Stimulated activated CD8-positive, alpha-beta memory T cell treated with anti-CD3 and anti-CD28 coated beads, Interleukin-4, amount 100 ng/mL, for 24 hours (primary cell): ENCODE measurements at places on chromosomes 5 and 9.

DNA sequence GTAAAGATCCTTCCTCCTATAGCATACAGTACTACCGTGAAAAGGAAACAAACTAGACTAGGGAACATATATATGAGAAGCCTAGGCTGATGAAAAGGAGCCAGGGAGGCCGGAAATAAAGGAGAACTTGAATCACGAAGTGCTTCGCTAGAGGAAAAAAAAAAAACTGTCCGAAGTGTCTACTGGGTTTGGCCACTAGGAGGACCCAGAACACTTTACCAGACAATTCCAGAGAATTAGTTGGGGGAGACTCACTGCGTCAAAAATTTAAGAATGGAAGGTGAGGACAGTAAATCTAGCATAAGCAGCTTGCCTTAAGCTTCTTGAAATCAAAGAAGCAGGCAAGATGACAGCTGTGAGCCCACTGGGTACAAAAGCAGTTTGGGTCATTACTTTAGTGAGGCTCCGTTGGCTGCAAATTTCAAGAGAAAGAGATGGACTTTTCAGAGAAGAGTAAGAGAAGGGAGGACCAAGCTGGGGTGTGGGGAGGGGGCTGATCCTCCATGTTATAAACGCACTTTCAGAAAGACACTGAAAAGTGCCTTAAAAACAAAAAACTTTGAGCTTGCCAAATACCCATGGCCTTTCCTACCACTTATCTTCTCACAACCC lies 47.4 kb downstream of the P4HA2 start:
- DNase-seq, result no peak

GRCh38 chr9:70493029-70493428 lies 78.6 kb upstream of the KLF9 start:
- no peak for DNase-seq

- DNase-seq, result no peak
Measured at GRCh38 chr5:73417303-73418034, 31.1 kb downstream of the FOXD1 start.

DNA sequence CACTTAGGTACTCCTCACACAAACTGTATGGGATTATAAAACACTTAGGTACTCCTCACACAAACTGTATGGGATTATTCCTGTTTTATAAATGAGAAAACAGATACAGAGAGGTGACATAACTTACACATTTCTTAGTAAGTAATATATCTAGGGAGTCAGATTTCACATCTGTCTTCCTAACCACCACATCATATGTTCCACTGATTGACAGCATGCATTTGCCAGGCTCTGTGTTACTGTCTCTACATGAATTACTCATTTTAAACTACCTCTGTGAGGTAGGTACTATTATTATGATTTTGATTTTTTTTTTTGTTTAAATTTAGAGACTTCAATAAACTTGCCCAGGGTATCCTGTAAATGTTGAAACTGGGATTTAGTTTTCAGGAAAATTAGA lies 232.7 kb downstream of the CCDC171 start:
- DNase-seq, result no peak

- DNase-seq, result no peak
Measured at GRCh38 chr5:157326440-157327005, 60.6 kb downstream of the CYFIP2 start.

GRCh38 chr9:27765266-27766072 lies 192.2 kb upstream of the C9orf72 start:
- no peak for DNase-seq

GRCh38 chr5:119131530-119132304 lies 60.8 kb downstream of the DMXL1 start:
- no peak for DNase-seq

DNA sequence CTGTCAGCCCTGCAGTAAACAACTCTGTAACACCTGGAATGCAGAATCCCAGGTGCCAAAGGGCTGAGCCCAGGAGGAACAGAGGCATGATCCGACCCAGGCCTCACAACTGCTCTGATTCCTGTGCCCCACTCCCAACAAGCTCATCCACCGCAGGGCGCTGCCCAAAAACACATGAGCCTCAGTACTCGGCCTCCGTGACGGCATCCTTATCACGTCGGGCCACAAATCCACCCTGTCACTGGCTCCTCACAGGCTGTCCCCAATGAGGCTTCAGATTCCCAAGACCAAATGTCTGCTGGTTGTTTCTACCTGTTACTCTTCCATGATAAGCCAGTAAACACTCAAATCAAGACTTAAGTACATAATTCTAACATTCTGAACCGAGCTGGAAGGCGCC lies 15.2 kb downstream of the QSOX2 start:
- no peak for DNase-seq

DNA sequence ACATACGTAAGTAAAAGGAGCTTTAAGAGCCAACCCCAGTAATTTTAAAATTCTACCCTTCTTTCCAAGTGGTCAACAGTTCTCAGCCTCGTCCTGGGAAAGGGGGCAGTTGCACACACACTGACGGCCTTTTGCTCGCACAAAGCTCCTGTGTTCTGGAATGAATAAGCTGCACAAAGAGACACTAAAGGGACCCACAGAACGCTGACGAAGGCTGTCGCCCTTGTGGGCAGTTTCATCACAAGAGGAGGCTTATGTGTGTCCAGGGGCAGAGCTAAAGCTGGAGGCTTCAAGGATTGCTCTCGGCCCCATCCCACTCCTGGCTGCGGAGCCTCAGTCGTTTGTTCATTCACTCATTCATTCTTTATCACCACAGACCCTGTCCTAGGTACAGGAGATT lies 67.0 kb upstream of the NEK6 start:
- DNase-seq, result no peak

DNA sequence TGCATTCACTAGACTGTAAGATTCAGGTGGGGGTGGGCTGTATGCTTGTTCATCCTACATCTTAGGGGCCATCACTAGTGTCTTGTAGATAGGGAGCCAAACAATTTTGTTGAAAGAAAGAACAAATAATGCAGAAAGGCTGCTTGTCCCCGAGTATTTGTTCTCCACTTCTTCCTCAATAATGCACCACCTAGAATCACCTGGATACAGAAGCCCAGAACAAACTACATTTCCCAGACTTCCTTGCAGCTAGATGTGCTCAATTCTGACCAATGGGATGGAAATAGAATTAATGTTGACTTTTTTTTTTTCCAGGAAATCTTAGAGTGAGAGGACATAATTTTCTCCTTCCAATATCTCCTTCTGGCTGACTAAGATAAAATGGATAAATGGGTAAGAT lies 38.9 kb upstream of the TNFSF8 start:
- DNase-seq, result no peak

DNA sequence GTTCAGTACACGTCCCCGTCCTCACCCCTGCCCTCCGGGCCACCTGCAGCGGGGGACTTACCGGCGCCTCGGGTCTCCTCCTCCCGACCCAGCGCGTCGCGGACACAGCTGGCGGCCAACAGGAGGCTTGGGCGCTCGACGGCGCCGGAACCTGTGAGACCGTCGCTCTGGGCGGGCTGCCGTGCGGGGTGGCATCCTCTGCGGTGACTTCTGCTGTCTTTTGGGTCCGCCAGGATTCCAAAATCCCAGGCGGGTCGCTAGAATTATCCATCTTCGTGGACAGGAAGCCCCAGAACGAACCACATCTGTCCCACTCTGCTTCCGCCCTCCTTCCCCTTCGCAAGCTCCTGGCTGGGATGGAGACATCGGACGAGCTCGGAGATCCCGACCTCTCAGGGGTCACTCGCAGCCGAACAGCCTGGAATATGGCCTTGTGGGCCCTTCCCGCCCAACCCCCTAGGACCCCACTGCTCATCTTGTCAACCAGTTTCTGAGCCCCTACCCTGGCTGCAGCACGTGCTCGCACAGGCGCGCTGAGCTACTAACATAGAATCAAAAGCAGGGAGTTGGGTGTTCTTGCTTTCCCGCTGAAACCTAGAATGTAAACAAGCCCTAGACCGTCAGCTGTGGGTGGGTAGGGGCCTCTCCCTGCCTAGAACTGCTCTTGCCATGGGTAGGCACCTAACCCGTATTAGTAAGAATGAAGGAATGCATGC lies 947 bp upstream of the MARCHF3 start:
- DNase-seq, result no peak

GRCh38 chr5:81898403-81898802 lies 73.4 kb upstream of the ATG10 start:
- DNase-seq, result no peak

DNA sequence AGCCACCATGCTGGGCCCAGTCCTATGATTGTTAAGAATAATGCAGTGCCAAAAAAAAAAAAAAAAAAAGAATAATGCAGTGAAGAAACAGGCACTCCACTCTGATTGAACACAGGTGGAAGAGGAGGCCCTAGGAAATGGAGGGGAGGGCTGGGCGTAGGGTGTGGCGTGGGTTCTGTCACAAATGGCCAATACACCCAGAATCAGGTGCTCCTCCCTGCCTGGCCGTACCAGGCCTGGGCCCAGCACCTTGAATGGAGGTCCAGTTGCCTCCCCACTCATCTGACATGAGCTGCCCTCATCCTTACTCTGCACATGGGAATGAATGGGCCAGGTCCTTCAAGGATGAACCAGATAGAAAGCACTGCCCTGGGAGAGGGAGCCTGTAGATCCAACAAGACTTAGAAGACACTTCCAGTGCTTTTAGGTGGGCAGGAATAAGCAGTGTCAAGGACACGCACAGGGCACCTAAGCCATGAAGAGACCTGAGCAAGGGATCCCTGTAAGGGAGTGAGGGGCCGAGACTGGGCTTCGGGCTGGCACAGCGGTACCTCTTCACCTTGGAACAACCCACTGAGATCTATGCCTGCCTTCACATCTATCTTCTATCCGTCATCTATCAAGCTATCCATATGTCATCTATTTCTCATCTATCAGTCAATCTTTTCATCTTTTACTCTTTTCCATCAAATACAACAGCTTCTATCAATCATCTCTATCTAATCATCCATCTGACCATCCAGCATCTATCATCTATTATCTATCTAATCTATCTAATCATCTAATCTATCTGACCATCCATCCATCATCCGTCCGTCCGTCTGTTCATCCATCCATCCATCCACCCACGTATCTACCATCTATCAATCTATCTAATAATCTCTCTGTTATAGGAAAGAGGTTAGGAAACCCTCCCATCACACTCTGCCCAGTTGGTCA lies 15.9 kb downstream of the NINJ1 start:
- no peak for DNase-seq

- no peak for DNase-seq
Measured at GRCh38 chr9:128409978-128410377, 10.7 kb upstream of the CERCAM start.

DNA sequence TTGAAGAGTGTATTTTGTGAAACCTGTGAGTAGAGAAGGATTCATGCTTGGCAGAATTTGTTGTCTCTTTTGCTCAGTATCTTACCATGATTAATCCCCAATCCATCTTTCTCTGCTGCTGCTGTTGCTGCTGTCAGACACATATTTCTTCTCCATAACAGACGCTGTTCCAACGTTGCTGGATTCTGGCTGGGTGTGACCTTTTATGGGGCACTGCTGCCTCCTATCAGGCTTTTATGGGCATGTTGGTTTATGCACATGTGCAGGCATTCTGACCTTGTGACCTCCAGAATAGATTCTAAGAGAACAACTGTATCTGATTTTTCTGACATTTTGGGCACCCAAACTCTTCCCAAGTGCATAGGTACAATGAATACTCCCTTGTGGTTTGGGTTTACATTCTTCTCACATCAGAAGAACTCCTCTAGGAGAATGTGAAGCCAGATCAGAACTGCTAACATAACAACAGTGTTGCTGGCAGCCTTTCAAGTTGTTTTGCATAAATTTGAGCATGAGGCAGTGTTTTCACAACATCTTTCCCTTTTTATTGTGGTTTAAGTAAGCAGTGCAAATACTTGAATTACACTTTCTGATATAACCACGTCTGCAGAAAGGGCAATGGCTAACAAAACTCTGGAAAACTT lies 9.2 kb upstream of the ISL1 start:
- DNase-seq, result no peak

- no peak for DNase-seq
Measured at GRCh38 chr5:95918421-95919006, 43.1 kb downstream of the ELL2 start.

- no peak for DNase-seq
Measured at GRCh38 chr9:76516350-76516749, 57.4 kb downstream of the GCNT1 start.

GRCh38 chr5:32805971-32806638 lies 95.0 kb downstream of the NPR3 start:
- DNase-seq, result no peak

GRCh38 chr9:93693129-93693528 lies 116.7 kb downstream of the PHF2 start:
- DNase-seq, result no peak

- DNase-seq, result no peak
Measured at GRCh38 chr5:135271533-135272310, 127.3 kb downstream of the MACROH2A1 start.

DNA sequence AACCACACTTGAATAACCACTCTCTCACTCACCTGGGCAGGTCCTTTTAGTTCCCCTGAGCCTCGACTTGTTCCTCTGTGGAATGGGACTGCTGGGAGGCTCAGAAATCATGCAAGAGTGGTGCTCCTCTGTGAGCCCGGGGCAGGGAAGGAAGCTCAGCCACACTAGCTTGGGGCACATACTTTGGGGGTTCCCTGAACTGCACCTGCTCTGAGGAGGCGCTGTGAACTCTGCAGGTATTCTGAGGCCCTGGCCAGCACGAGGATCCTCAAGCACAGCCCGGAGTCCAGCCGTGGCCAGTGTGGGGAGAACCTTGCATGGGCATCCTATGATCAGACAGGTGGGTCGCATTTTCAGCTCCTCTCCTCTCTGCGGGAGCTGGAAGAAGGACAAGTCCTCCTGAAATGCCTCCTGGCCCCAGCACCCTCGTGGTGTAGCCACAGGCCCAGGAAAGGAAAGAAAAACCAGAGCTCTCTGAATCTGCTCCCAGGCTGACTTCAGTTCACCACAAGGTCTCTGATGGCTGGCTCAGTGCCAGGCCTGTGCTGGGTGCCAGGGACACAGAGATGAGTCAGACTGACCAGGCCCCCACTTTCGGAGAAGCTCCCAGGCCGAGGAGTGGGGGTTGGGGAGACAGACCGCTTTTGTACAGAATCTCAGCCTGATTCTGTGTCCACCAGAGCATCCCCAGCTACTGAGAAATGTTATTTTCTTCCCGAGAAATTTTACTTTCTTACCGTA lies 11.9 kb downstream of the GLIPR2 start:
- peak; percentile 67 for DNase-seq

DNA sequence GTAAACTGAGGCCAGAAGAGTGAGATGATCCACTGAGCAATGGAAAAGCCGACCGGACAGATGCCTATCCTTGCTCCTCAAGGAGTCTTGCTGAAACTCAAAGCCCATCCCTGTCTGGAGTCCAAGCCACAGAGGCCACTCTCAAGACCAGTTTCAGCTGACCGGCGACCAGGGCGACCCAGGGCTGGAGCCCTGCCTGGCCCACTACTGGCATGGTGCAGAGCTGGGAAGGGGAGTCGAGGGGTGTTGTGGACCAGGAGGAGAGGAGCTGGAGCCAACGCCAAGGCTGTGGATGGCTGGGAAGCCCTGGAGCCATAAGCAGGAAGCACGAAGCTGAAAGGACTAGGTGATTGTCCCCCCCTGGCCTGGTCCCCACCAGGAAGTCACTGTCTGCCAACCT lies 22.1 kb downstream of the FAM163B start:
- no peak for DNase-seq

DNA sequence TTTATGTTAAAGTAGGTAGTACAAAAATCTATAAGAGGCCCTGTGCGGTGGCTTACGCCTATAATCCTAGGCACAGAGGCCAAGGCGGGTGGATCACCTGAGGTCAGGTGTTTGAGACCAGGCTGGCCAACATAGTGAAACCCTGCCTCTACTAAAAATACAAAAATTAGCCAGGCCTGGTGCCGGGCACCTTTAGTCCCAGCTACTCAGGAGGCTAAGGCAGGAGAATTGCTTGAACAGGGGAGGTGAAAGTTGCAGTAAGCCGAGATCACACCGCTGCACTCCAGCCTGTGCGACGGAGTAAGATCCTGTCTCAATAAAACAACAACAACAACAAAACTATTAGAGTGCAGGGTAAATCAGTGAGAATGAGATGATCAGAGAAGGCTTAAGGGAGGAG lies 634.5 kb downstream of the NR2F1-AS1 start:
- DNase-seq, result no peak
